ENCODE measurements at places on chromosomes 5 and 9.

DNA sequence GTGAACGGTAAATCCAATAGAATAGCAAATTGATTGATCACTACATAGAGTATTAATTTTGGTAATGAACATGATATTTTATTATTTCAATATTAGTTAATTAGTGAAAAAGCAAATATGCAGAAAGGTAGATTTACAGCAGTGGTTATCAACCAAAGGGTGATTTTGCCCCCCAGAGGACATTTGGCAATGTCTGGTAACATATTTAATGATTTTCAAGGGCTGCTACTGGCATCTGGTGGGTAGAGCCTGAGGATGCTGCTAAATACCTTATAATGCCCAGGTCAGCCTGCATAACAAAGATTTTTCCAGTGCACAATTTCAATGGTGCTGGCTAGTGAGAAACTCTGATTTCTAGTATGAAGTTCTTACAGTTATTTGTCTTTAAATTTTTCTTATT is 1313.7 kb downstream of the PTPRD start:
- no peak for DNase-seq

DNA sequence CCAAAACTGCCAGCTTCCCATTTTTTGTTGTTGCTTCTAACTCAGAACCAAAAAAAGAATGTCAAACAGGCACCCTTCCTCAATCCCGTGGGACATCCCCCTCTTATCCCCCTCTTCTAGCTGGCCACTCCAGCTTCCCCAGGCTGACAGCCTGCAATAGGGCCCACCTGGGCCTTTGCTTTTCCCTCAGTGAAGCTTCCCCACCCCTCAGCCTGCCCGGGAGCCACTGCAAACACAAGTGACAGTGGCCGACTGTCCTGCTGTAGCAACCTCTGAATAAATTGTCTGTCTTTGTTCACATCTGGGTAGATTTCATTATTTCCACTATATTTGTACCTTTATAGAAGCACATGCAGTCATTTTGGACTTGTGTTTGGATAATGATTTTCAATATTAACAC is 245.3 kb downstream of the GADD45G start:
- DNase-seq = no peak

DNA sequence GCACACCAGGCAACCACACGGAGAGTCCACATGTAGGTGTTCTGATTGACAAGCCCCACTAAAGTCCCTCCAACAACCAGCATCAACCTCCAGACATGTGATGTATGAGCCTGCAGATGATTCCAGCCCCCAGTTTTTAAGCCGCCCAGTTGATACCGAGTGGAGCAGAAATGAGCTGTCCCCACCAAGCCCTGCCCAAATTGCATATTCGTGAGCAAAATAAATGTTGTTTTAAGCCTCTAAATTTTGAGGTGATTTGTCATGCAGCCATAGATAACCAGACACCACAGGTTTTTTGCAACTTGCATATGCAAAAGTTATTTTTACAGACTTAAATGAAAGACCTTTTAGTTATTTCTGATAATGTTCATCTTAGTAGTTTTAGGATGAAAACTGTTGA is 187.7 kb downstream of the PIK3R1 start:
- no peak for DNase-seq

DNA sequence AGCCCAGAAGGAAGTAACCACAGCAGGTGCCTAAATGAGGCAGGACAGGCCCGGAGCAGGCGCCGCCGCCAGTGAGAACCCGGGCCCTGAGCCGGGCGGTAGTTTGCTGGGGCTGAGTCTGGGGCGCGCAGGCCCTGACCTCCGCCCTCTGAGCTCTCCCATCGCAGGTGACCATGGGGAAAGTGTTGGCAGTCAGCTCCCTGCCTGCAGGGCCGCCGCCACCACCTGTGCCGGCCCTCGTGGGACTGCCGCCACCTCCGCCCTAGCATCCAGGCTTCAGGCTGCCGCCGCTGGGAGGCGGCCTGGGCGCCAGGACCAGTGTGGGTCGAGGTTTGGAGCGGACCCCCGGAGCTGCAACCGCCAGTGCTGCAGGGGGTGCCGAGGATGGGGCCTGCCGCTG is 61.1 kb downstream of the TARS1 start:
- DNase-seq = no peak

DNA sequence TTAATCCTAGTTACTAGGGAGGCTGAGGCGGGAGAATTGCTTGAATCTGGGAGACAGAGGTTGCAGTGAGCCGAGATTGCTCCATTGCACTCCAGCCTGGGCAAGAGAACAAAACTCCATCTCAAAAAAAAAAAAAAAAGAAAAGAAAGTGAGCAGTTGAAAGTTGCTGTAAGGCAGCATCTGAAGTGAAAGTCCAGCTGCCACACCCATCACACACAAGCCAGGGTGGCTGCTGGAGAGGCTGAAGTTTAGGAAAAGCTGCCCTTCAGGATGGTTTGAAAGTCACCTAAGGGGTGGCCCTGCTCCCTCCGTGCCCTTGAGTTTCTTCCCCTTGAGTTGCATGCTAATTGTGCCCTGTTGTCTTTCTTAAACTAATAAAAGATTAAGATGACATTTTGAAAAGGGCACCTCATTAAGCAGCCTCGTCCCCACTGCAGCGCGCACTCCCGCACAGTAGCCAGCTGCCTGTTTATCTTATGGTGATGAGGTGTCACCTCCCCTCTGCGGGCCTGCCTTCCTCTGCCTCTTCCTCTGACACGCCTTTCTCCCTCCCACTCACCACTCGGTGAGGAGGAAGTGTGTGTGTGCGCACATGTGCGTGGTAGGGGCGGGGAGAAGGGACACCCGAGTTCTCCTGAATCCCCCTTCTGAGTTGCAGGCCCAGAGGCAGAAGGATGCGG is 104.2 kb upstream of the PANK3 start:
- DNase-seq = peak; percentile 15

GRCh38 chr9:38707885-38708637 is 11.9 kb downstream of the FAM240B start:
- no peak for DNase-seq

DNA sequence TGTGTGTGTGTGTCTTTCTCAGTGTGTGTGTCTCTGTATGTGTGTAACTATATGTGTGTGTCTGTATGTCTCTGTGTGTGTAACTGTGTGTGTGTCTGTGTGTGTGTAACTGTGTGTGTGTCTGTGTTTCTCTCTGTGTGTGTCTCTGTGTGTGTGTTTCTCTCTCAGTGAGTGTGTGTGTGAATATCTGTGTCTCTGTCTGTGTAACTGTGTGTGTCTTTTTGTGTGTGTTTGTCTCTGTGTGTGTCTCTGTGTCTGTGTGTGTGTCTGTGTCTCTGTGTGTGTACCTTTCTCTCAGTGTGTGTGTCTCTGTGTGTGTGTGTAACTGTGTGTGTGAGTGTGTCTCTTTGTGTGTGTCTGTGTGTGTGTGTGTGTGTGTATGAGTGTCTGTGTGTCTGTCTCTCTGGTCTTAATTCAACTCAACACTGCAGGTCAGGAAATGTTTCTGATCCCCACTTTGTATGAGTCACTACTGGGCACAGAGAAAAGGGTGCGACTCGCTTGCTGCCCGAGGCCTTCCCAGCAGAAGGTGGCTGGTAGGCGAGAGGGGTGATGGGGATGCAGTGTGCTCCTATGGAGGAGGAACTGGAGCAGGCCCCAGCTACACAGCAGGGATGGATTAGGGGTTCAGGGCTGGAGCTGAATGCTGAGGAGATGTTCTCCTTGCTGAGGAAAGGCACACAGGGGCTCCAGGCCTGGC is 52.1 kb downstream of the NSG2 start:
- DNase-seq = no peak

DNA sequence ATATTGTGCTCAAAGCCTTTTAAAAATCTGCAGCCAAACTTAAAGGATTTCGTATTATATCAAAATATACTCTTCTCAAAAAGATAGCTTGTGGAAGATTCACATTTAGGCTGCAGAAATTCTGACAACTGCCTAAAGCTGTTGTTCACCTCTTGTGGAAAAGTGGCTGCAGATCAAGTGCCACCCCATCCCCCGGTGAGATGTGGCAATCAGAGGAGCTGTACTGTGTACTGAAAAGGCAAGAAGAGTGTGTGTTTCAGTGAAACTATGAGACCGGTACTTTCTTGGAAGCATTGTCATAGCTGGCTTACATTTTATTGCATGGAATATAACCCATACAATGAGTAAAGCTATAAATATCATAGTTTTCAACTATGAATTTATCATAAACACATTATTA is 64.3 kb downstream of the CDH18 start:
- no peak for DNase-seq

DNA sequence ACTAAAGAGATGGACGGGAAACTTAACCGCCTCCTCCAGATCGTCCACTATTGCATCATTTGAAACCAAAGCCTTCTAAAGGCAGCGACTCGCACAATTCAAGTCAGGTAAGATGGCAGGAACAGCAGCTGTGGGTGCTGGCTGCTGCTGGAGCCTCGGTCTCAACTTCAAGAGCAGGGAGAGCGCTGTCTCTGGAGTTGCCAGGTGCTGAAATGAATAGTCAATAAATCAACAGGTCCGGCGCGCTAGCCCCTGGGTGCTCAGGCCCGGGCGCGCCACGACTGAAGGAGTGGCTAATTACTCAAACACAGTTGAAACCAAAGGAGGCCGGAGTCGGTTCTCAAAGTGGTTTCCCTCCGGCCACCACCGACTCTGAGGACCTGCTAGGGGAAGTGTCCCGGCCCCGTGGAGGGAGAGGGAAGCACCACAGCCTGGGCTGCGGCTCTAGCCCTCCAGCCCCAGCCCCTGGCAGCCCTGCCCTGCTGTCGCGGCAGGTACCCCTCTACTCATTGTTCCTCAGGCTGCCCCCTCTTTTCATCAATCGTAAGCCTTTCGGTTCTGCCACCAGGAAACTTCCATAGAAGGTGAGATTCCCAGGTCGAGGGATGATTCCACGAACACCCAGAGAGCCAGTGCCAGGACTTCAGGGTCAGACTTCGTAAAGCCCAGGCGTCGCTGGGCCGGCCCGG is 804 bp downstream of the TTC39B start:
- no peak for DNase-seq

DNA sequence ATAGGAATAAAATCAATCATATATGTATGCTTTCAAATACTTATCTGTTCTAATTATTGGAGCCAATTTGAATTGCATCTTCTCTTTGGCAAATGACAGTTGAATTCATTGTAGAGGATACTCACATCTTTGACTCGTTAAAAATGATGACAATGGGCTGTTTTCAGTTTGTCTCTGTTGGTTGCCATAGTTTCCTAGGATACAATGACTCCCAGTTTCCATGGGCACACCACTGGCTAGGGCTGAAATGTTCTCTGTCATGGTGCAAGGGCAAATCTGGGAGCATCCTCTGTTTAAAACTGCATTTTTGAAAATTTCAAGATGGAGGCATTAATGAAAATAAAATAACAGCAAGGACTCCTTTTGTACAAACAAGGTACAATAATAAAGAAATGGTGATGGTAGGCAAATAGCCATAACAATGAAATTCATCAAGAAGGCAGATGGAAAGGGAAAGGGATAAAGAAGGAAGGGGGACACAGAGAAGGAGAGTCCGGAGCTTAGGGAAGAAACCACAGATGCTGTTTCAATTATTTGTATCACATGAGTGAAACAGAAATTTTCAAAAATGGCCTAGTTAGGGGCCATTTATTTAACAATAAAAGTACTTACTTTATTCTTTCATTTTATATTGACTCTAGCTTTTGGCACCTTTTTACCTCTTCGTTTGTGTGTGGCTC is 378.8 kb upstream of the SEMA6A start:
- no peak for DNase-seq

GRCh38 chr5:59079622-59080620 is 497.0 kb downstream of the RAB3C start:
- DNase-seq = no peak

GRCh38 chr5:2642684-2643345 is 108.7 kb downstream of the IRX2 start:
- no peak for DNase-seq

DNA sequence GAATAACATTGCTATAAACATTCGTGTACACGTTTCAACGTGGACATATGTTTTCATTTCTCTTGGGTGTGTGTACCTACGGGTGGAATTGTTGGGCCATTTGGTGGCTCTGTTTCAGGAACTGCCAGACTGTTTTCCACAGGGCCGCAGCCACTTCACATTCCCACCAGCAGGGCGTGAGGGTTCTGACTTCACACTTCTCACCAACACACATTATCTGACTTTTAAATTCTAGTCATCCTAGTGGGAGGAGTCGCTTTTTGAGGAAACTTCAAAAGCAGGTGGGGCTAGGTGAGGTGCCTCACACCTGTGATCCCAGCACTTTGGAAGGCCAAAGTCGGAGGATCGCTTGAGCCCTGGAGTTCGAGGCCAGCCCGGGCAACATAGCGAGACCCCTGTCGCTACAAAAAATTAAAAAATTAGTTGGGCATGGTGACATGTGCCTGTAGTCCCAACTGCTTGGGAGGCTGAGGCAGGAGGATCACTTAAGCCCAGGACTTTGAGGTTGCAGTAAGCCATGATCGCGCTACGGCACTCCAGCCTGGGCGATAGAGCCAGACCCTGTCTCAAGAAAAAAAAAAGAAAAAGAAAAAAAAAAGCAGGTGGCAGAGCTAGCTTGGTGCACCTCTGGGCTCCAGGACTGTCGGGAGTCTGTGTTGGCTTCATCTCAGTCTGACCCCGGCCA is 28.5 kb downstream of the TSPAN17 start:
- DNase-seq = no peak

DNA sequence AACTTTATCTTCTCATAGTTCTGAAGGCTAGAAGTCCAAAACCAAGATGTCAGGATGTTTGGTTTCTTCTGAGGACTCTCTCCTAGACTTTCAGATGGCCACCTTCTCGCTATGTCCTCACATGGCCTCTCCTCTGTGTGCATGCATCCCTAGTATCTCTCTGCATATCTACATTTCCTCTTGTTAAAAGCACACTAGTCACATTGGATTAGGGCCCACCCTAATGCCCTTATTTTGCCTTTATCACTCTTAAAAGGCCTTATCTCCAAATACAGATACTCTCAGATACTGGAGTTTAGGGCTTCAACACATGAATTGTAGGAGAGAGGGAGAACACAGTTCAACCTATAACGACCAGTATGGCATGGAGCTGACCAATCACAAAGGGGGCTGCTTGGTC is 151.7 kb downstream of the PRELID2 start:
- no peak for DNase-seq

DNA sequence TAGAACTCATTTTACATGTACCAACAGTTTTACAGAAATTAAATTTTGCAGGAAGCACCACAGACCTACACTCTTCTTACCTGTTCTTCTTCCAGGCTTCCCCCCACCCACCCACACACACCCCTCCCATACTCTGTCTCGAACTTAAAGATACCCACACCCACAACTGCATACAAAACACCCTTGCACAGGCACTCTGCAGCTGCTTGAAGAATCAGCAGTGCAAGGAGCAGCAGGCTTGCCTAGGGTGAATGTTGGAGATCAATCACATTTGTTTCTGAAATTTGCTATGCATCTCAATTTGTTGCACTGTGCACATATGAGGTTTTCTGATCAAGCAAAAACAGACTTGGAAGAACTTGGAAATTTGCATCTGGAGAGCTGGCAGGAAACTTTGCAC is 77.5 kb upstream of the TGFBR1 start:
- DNase-seq = no peak

- DNase-seq = peak; percentile 17
These were observed 109.3 kb upstream of the IFNE start for GRCh38 chr9:21591221-21592062.

DNA sequence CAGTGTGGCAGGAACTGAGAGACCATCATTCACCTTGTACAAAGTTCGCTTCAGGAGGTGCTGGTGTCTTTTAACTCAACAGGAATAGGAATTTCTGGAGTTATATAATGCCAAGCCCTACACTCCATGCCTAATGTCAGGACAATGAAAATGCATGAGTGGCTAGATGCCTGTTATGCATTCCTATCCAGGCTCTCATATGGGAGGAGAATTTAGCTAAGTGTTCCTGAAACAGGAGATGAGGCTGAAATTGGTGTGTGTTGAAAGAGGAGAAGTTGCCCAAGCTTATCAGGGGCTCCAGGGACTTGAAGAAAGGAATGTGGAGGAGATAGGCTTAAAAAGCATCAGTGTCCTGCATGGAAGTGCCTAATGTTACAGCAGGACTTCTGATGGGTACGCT is 26.8 kb upstream of the PRUNE2 start:
- DNase-seq = no peak
